ENCODE measurements at places on chromosomes 5 and 9.

DNA sequence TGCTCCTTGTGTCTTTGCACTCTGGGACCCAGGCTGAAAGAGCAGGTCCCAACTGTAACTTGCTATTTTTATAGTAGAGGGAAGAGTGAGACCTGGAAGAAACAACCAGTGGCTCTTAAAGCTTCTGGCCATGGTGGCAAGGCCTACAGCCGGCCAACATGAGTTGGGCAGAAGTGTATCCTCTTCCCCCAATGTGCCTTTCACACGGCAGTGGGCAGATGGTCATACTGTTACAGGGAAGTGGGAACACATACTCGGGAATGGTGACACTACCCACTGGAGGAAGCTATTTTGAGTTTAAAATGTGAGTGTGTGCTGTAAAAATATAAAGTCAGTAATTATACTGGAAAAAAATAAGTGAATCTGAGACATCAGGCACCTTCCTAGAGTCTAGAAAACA, 116.0 kb downstream of the MVB12B start:
- no peak overlapping the region for H3K27ac ChIP-seq
- H3K4me1 ChIP-seq, result peaks cover 18% of the 10 kb centered on the region
- peaks cover 4% of the 10 kb centered on the region for H3K36me3 ChIP-seq
- no peak for DNase-seq
- no peaks in the 10 kb centered on the region for H3K27me3 ChIP-seq
- no peak overlapping the region for H3K4me3 ChIP-seq

DNA sequence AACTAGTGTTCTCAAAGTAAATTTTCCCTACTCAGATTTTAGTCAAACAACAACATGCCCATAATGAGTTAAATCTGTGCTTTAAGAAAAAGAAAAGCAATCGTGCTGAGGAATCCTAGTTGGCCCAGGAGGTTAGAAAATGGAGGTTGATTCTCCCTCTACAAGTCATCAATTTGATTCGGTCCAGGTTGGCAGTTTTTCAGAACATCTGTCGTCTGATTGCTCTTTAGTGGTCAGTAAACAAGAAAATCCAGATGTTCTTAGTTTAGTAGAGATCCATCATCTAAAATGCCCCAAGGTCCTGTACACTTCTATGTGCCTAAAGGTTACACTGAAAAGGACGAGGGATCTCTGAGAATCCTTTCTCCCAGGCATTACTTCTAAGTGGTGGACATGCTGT, 659.2 kb downstream of the MTRR start:
- no peak for DNase-seq
- no peaks in the 10 kb centered on the region for H3K4me1 ChIP-seq
- H3K36me3 ChIP-seq, result no peaks in the 10 kb centered on the region
- no peak overlapping the region for H3K4me3 ChIP-seq

DNA sequence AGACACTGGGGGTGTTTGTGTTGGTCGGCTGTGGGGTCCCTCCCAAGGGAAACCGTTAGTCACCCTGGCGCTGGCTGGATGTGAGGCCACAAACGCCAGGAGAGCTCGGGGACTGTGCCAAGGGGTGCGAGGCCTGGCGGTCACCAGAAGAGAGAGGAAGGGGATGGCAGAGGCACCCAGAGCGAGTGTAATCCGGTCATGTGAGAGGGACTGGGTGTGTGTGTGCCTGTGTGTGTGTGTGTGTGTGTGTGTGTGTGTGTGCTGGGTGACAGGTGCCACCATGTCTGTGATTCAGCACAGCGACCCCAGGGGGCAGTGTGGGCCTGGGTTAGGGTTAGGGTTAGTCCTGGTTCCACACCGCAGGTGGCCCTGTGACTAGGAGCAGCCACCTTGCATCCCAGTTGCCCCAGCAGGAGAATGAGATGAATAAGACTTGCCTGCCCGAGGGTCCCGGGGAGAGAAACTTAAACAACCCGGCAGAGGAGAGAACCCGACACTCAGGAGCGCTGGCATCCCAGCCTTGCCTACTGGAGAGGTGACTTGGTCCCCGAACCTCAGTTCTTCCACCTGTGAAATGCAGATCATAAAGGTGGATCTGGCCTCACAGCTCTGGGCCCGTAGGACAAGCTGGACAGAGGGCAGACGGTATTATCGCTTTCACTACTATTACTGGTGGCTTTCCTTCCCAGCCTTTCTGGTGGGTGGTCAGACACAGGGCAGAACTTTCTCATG, 1.4 kb upstream of the ADAMTSL2 start:
- no peak overlapping the region for H3K27ac ChIP-seq
- no peaks in the 10 kb centered on the region for H3K27me3 ChIP-seq
- peaks cover 45% of the 10 kb centered on the region for H3K4me1 ChIP-seq
- DNase-seq, result no peak
- peak overlapping the region; percentile 22 for H3K4me3 ChIP-seq

GRCh38 chr9:114184071-114184470, 28.7 kb downstream of the COL27A1 start:
- peaks cover 26% of the 10 kb centered on the region for H3K36me3 ChIP-seq
- no peak overlapping the region for H3K4me3 ChIP-seq
- no peaks in the 10 kb centered on the region for H3K27me3 ChIP-seq
- peaks cover 27% of the 10 kb centered on the region for H3K4me1 ChIP-seq
- no peak for DNase-seq
- H3K27ac ChIP-seq, result peak overlapping the region; percentile 78

- no peak overlapping the region for H3K27ac ChIP-seq
- peaks cover 2% of the 10 kb centered on the region for H3K36me3 ChIP-seq
- H3K4me3 ChIP-seq, result no peak overlapping the region
These were observed 463.3 kb downstream of the IRX1 start for GRCh38 chr5:4058899-4059298.

DNA sequence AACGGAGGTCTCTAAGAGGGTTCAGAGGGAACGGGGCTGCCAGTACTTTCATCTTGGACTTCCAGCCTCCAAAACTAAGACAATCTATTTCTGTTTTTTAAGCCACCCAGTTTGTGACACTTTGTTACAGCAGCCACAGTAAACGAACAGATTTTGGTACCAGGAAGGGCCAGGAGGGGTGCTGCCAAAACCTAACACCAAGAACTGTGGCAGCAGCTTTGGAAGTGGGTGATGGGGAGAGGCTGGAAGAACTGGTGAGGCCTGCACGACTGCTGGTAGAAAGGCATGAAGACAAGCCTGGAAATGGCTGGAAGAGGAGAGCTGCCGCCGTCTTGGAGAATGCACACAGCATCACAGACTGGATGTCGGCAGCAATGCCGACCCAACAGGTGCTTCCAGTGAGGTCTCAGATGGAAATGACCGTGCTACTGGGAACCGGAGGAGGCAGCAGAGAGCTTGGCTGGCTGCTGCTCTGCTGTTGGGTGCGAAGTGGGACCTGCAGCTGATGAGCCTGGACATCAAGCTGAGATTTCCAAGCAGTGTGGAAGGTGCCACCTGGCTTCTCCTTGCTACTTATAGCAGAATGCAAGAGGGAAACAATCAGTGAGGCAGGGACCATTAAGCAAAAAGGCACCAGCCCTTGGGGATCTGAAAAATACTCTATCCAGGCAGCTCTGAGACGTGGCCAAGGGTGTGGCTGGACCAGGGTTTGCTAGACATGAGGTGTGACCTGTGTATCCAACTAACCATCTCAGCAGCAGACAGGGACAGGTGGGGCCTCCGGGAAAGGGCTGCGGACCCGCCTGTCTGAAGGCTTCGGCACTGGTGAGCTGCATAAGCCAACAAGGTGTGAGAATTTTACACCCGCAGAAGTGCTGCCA, 4.7 kb upstream of the TMEM210 start:
- H3K27me3 ChIP-seq, result peaks cover 49% of the 10 kb centered on the region
- no peak for DNase-seq
- no peaks in the 10 kb centered on the region for H3K4me1 ChIP-seq
- H3K36me3 ChIP-seq, result peaks cover 5% of the 10 kb centered on the region
- no peak overlapping the region for H3K4me3 ChIP-seq

- no peak overlapping the region for H3K4me3 ChIP-seq
- no peak for DNase-seq
- peaks cover under 1% of the 10 kb centered on the region for H3K4me1 ChIP-seq
- no peaks in the 10 kb centered on the region for H3K27me3 ChIP-seq
These were observed 42.8 kb upstream of the LHFPL2 start for GRCh38 chr5:78691084-78691960.

DNA sequence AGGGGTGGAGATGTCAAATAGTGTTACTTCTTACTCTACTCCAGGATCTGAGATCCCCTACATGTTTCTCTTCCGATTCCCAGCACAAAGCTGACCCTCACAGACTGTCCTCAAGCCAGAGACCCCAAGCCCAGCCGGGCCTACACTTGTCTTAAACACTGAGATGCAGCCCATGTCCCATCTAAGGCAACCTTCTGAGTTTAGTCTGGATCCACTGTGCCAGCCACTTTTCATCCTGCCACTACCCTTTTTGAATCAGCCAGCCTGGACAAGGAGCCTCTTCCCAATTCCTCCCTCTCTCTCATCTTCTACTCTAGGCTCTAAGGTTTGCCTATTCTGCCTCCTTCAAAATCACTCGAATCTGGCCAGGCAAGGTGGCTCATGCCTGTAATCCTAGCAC, 6.2 kb upstream of the MYORG start:
- peak; percentile 19 for DNase-seq
- no peaks in the 10 kb centered on the region for H3K36me3 ChIP-seq
- peaks cover 75% of the 10 kb centered on the region for H3K27me3 ChIP-seq
- peaks cover 19% of the 10 kb centered on the region for H3K4me1 ChIP-seq
- no peak overlapping the region for H3K27ac ChIP-seq

DNA sequence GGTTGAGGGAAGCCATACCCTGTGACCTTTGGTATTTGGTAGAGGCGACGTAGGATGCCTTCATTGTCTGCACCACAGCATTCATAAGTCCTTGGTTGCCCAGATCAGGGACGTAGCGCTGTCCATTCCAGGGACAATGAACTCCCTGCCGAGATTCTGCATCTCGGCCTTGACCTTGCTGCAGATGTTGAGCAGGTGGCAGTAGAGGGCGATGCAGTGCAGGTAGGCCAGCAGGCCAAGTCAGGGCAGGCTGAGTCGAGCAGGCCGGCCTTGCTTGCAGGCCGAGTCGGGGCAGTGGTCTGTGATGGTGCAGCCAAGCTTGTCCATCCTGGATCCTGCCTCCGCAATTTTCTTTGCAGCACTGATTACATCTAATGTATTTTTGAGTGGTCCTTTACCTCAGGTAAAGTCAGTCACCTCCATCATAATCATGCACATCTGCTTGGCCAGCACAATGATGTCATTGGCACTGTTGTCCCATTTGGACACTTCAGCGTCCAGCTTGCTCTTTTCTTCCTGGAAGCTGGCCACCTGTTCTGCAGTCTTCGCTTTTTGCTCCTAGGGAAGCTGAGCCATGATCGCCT, 93.4 kb upstream of the CCDC112 start:
- no peak overlapping the region for H3K27ac ChIP-seq
- H3K4me3 ChIP-seq, result no peak overlapping the region
- peaks cover 2% of the 10 kb centered on the region for H3K27me3 ChIP-seq
- no peak for DNase-seq
- no peaks in the 10 kb centered on the region for H3K36me3 ChIP-seq
- H3K4me1 ChIP-seq, result peaks cover 8% of the 10 kb centered on the region

DNA sequence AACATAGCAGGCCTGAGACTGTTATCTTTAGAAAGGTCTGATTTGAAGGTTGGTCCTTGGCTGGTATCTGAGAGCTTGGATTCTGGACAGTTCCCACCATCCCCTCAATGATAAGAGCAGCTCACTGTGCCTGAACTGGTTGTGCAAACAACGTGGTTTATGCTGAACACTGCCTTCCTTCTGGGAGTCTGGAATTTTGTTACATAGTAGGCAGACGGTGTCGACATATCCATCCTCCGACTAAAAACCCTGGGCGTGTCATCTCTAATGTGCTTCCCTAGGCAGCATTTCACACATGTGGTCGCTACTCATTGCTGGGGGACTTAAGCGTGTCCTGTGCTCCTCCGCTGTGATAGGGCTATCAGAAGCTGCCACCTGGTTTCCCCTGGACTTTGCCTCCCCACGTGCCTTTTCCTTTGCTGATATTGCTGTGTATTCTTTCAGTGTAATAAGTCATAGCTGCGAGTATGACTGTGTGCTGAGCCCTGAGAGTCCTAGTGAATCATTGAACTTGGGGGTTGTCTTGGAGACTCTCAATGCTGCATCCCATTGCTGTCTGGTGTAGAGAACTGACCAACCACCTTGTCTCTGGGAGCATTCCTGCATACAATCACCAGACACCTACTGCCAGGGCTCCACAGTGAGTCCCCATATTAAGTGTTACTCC, 119.1 kb upstream of the TBC1D2 start:
- no peaks in the 10 kb centered on the region for H3K27me3 ChIP-seq
- peaks cover 8% of the 10 kb centered on the region for H3K4me1 ChIP-seq
- no peak overlapping the region for H3K4me3 ChIP-seq
- no peak overlapping the region for H3K27ac ChIP-seq
- H3K36me3 ChIP-seq, result no peaks in the 10 kb centered on the region

DNA sequence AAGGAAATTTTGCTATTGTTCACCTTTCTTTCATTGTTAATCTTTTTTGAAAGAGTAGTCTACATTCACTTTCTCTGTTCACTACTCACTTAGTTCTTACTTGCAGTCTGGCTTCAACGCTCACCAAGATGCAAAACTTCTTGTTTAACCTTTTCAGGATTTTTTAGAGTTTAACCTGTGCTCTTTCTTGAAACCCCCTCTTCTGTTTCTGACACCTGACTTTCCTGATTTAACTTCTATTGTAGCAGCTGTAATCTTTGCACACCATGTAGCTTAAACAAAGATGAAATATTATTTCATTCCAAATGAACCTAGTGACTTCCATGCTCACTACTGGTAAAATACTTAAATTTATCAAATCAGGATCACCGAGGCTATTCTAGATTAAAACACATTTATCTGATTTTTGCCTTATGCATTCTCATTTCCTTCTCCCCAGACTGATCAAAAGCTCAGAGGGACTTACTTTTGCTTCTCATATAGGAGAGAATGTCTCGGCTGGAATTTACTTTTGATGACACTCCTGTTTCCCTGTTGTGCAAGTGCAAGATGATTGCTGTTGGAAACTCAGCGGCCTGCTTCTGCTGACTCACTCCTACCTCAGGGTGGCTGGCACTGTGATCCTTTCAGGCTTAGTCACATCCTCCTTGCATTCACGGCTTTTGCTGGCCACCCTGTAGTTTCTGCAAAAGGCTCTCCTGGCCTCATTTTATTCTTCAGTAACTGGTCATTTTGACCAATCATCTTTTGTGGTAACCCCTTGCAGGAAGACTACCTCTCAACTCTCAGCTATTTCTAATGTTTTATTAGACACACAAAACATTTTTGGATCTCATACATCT, 109.3 kb upstream of the IFNE start:
- H3K27ac ChIP-seq, result no peak overlapping the region
- no peak overlapping the region for H3K4me3 ChIP-seq
- DNase-seq, result no peak
- no peaks in the 10 kb centered on the region for H3K27me3 ChIP-seq
- H3K4me1 ChIP-seq, result peaks cover 11% of the 10 kb centered on the region
- H3K36me3 ChIP-seq, result no peaks in the 10 kb centered on the region

- H3K36me3 ChIP-seq, result no peaks in the 10 kb centered on the region
- DNase-seq, result no peak
- peaks cover 2% of the 10 kb centered on the region for H3K4me1 ChIP-seq
- H3K4me3 ChIP-seq, result no peak overlapping the region
- H3K27ac ChIP-seq, result no peak overlapping the region
These were observed 5.9 kb upstream of the EGR1 start for GRCh38 chr5:138459311-138459933.

- H3K27me3 ChIP-seq, result no peaks in the 10 kb centered on the region
- peaks cover 7% of the 10 kb centered on the region for H3K4me1 ChIP-seq
- DNase-seq, result no peak
- H3K36me3 ChIP-seq, result no peaks in the 10 kb centered on the region
- H3K4me3 ChIP-seq, result no peak overlapping the region
These were observed 940.7 kb downstream of the CDH18 start for GRCh38 chr5:19047277-19047676.

- H3K36me3 ChIP-seq, result no peaks in the 10 kb centered on the region
- H3K4me1 ChIP-seq, result peaks cover 54% of the 10 kb centered on the region
- H3K4me3 ChIP-seq, result no peak overlapping the region
- DNase-seq, result no peak
- peak overlapping the region; percentile 88 for H3K27ac ChIP-seq
These were observed 13.1 kb upstream of the ANXA1 start for GRCh38 chr9:73138516-73138915.

Measured in mesothelial cell of epicardium (in vitro differentiated cells).